Activated CD4-positive, alpha-beta T cell treated with anti-CD3 and anti-CD28 coated beads, Interleukin-10, Interleukin-2, amounts not matched to agents 100 ng/mL and 50 ng/mL, durations not matched to agents 16 hours and 8 hours (primary cell): ENCODE measurements at places on chromosomes 11 and 22.

GRCh38 chr22:41257696-41258095, 17.0 kb upstream of the CHADL start:
- no peak for DNase-seq

- no peak for DNase-seq
Measured at GRCh38 chr11:66992041-66992440, 16.9 kb downstream of the C11orf86 start.

DNA sequence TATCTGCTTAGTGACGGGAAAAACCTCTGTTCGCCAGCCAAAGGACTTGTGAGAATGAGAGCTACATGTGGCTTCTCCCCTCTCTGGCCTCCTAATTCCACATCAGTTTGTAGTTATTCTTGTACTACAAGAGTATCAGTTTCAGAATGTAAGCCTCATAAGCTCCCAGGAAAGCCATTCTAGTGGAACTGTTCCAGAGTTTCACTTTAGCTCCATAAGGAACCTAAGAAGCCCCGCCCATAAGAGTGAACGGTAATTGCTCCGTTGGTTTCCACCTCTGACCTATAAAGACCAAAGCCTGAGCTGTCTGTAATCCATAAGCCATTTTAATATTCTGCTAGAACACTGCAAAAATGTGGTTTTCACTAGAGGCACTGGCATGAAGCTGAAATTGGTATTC, 53.0 kb downstream of the SIK3 start:
- no peak for DNase-seq

GRCh38 chr11:4464216-4465159, 15.4 kb downstream of the OR52K2 start:
- DNase-seq = no peak

DNA sequence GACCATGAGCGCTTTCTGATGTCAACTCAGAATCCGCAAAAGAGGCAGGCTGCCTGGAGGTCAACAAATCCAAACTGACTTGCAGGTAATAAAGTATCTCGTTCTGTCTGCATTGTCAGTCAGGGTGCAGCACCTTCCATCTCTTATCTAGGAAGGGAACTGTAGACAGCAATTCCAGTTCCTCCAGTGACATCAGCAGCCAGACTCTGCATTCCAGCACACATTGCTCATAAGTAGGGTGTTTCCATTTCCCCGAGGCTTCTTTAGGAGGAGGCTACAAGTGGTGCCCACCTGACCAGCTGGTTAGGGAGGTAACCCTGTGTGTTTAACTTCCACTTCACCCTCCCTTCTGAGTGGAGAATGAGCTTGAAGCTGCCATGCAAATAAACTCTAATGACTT, 53.3 kb downstream of the NTM start:
- DNase-seq = no peak

GRCh38 chr11:111231836-111232235, 13.7 kb upstream of the POU2AF2 start:
- no peak for DNase-seq

GRCh38 chr11:78667461-78667860, 92.8 kb upstream of the NARS2 start:
- DNase-seq = no peak

GRCh38 chr11:134861490-134862104, 449.6 kb upstream of the B3GAT1 start:
- DNase-seq = peak; percentile 5

DNA sequence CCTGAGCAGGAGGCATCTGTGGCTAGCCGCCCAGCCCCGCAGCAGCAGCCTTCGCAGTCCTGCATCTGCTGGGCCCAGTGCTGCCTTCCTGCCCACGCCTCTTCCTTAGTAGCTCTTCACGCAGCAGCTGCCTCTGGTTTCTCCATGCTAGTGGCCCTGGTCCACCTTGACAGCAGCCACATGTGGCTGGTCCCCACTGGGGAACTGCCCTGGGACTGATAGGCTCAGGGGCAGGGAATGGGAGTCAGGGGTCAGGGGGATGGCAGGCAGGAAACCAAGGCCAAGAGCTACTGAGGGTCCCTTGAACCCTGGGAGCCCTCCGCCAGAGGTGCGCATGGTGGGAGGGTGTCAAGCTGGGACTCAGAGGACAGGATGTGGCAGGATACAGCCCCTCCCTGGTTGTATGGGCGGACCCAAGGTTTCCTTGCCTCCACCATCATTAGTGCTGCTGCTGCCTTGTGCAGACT, 99.4 kb upstream of the PITPNB start:
- DNase-seq = no peak

GRCh38 chr11:22041039-22041438, 151.8 kb upstream of the ANO5 start:
- no peak for DNase-seq
